ENCODE measurements at places on chromosomes 16 and 17. TPM values are rescaled to one million over a fixed set of nuclear protein-coding genes. Genes with fewer than 3 reads are reported as not detected.

PDILT gene
- total RNA-seq: not detected

NDUFAF8 gene
- 66.5 TPM for total RNA-seq

KRT14 gene
- total RNA-seq: 0.58 TPM

ANKRD40 gene
- 43.8 TPM for total RNA-seq

SPATA20 gene
- 41.1 TPM for total RNA-seq

DNAH17 gene
- total RNA-seq: 0.32 TPM

ABCC6 gene
- total RNA-seq: 2.0 TPM

- no peak for DNase-seq
Measured at GRCh38 chr17:29177541-29177870, 2.7 kb downstream of the MYO18A start.

- DNase-seq: peak; percentile 72
Measured at GRCh38 chr17:39579318-39580081, 28.2 kb downstream of the NEUROD2 start.

GRCh38 chr17:4744999-4745969 lies 5.6 kb upstream of the CXCL16 start:
- DNase-seq: no peak

DNA sequence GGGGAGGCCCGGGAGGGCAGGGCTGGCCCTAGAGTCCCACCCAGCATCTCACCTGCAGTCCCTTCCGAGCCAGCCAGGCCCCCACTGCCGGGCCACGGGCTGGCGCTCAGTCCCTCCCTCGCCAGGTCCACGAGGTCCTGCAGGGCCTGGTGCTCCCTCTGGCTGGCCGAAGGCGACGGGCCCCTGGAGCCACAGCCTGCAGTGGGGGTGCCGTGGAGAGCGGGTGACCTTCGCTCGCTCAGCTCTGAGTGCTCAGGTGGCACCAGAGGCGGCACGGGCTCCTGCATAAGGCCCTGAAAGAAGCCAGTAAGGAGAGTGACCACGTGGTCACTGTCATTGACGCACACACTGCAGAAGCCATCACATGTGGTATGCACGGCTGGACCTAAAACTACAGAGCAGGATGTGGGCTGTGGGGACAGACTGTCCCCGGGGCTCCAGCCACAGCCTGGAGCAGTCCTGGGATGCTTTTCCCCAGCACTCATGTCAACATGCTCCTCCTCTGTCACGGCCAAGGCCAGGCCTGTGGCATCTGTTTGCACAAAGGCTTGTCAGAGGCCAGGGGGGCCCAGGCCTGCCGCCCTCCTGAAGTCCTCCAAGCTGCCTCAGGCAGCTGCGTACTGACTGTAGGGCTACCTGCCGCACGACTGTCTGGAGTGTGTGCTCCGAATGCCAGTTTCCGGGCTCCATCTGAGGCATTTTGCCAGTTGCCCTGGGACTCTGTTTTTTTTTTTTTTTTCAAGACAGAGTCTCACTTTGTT lies 15.1 kb downstream of the SLX4 start:
- no peak for DNase-seq

DNA sequence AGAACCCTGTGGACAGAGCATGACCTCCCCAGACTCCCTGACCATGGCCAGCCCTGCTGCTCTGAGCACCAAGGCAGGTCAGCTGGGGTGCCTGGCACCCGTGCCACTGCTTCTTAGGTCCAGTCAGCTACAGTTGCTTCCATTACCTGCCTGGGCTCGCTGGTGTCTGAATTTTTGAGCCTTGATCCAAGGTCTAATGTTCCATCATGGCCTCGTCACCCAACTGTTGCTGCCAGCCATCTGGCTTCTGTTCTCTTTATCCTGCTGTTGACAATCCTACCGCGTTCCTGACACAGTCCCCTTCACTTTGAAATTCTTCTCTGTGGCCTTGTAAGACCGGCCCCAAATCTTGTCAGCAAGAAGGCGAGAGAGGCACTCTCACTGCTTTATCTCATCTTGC lies 16.7 kb downstream of the GLYR1 start:
- DNase-seq: no peak

DNA sequence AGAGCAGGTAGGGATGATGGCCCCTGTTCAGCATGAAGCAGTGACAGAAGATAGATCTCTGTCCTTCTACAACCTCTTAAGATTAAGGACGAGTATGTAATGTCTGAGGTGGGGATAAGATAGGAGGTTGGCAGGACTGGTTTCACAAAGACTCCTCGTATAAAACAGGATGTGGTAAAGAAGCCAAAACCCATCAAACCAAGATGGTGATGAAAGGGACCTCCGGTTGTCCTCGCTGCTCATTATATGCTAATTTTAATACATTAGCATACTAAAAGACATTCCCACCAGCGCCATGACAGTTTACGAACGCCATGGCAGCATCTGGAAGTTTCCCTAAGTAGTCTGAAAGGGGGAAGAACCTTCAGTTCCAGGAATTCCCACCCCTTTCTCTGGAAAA lies 27.3 kb downstream of the MIS12 start:
- no peak for DNase-seq

DNA sequence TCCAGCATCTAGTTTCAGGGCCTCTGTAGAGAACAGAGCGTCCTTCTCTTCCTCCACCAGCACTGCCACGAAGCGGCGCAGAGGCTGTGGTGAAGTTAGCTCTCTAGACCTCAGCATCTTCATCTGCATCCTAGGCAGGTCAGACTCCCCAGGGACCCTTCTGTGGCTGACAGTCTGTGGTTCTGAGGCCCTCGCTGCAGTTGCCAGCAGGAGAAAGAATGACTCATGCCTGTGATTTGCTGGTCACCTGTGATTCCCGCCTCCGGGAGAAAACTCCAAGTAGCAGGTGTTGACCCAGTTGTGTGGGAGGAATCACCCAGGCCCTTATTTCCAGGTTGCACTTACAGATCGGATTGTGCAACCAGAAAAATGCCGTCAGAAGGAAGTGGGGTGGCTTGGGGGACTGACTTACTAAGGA lies 117.3 kb upstream of the CACNG5 start:
- DNase-seq: no peak

- DNase-seq: no peak
Measured at GRCh38 chr17:69406941-69407340, 7.6 kb upstream of the MAP2K6 start.

- peak; percentile 68 for DNase-seq
Measured at GRCh38 chr17:17739388-17740066, 58.3 kb downstream of the RAI1 start.

- no peak for DNase-seq
Measured at GRCh38 chr17:44269535-44270240, 1.8 kb upstream of the SLC4A1 start.

- peak; percentile 89 for DNase-seq
Measured at GRCh38 chr16:27314161-27314723, 468 bp downstream of the IL4R start.

GRCh38 chr17:26818736-26819135 lies 475.2 kb upstream of the WSB1 start:
- DNase-seq: no peak

GRCh38 chr17:2058586-2059546 lies 4.0 kb downstream of the HIC1 start:
- peak; percentile 80 for DNase-seq

GRCh38 chr17:7354262-7354843 lies 603 bp upstream of the TMEM95 start:
- DNase-seq: no peak

DNA sequence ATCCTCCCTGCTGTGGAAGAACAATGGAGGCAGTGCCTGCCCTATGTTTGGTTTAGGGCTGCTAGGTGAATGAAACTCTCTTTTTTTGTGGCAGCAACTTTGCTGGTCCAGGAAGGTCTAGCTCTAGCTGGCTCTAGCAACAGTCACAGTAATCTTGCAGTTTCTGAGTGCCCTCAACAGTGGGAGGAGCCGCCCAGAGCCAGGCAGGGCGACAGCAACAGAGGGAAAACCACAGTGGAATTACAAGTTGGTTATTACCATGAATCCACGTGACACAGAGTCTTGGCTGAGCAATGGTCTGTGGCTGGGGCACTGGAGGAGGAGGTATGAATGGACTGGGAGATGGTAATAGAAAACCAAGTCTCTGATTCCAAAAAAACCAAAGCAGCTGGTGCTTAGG lies 10.3 kb downstream of the HSPB9 start:
- no peak for DNase-seq

- no peak for DNase-seq
Measured at GRCh38 chr17:10631048-10631700, 25.9 kb downstream of the MYH3 start.

DNA sequence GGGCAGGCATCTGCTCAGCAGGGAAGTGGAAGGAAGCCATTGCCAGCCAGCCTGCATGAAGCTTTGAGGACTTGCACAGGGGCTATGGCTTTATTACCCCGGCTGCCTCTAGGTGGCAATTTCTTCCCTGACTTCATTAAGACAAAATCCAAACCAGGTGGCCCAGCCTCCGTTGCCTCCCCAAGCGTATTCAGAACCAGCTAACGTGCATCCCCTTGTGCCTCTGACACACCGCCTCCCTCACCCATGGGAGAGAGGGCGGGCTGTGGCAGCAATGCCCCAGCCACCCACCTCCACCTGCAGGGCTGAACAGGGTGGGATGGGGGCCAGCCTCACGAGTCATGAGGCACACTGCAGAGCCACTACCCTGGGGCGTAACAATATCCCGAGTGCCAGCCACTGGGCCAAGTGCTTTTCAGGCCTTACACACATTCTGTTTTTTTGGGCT lies 6.8 kb downstream of the KIFC3 start:
- no peak for DNase-seq

DNA sequence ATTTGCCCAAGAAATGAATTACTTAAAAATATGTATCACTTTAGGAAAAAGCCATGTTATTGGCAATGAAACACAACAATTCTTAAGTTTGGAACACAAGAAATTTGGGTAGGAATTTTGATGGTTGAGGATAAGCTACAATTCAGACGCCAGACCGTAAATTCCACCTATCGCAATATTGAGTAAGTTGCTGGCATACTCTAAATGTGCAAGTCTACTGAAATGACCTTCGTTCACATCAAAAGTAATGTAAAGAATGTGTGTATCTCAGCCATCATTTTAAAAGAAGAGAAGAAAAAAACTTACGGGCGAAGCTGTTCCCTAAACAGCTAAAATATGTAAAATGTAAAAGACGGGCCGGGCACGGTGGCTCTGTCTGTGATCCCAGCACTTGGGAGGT lies 33.4 kb downstream of the UBE2G1 start:
- DNase-seq: no peak

- no peak for DNase-seq
Measured at GRCh38 chr17:7097940-7098339, 16.7 kb downstream of the ASGR2 start.

DNA sequence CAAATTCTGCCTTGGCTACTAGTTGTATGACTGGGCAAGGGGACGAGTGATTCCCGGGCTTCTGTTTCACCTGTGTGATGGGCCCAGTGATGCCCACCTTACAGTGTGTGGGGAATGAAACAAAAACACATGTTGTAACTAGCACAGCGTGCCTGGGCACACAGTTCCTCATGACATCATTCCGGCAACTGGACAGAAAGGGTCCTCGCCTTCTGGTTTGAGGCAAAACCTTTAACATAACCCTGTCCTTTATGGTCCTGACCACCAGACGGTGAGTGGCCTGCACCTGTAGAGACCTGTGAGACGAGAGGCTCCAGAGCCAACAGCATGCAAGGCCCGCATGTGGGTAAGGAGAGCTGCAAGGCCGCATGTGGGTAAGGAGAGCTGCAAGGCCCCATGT lies 7.7 kb upstream of the SLC38A8 start:
- no peak for DNase-seq
